ENCODE measurements at places on chromosomes 7 and 10. TPM values are rescaled to one million over a fixed set of nuclear protein-coding genes. Genes with fewer than 3 reads are reported as not detected.

The HUS1 gene
- 18.6 TPM for total RNA-seq

The PLCE1 gene
- total RNA-seq, result 2.5 TPM

The EMX2 gene
- not detected for total RNA-seq

The PRSS37 gene
- total RNA-seq, result not detected

The GHITM gene
- total RNA-seq, result 172 TPM

The DNAAF5 gene
- total RNA-seq, result 24.1 TPM

The KLF14 gene
- total RNA-seq, result not detected

The UCN3 gene
- not detected for total RNA-seq

The TMEM273 gene
- 0.13 TPM for total RNA-seq

The EPDR1 gene
- 43.8 TPM for total RNA-seq

The POU6F2 gene
- total RNA-seq, result not detected

The KLLN gene
- 0.46 TPM for total RNA-seq

The ITGA8 gene
- 43.7 TPM for total RNA-seq

The VIPR2 gene
- total RNA-seq, result 0.07 TPM

The AHR gene
- 187 TPM for total RNA-seq

The PRDX3 gene
- total RNA-seq, result 187 TPM

The SPDYE6 gene
- total RNA-seq, result not detected

The ANKRD1 gene
- 24.2 TPM for total RNA-seq

The MAGI2 gene
- 9.8 TPM for total RNA-seq

The PAPSS2 gene
- 160 TPM for total RNA-seq
